A673 (cell line): ENCODE measurements at places on chromosomes 5 and 9. TPM values are rescaled to one million over a fixed set of nuclear protein-coding genes. Genes with fewer than 3 reads are reported as not detected.

- DNase-seq, result no peak
Measured at GRCh38 chr5:78691084-78691960, 42.8 kb upstream of the LHFPL2 start.

DNA sequence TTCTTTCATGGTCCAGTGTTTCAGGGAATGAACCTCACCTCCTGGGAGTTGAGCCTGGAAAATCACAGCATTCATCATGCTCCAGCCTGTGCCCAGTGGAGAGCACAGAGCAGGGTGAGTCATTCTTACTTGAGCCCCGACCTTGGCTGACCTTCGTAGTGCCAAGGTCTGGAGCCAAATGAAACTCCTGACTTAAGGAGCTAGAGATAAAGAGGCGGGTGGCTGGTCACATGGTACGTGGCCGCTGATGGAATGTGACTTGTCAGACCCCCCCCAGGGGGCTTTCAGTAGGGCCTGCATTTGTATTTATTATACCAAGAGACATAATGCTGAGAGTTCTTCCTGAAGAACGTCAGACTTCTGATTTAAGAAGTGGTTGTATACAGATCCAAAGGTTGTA is 15.0 kb upstream of the PIP5K1B start:
- DNase-seq, result no peak

- DNase-seq, result no peak
Measured at GRCh38 chr5:134609232-134609851, 23.3 kb downstream of the SAR1B start.

GRCh38 chr5:76363352-76364225 is 39.5 kb upstream of the IQGAP2 start:
- peak; percentile 71 for DNase-seq

GRCh38 chr9:125995706-125996105 is 248.5 kb downstream of the PBX3 start:
- DNase-seq, result no peak

DNA sequence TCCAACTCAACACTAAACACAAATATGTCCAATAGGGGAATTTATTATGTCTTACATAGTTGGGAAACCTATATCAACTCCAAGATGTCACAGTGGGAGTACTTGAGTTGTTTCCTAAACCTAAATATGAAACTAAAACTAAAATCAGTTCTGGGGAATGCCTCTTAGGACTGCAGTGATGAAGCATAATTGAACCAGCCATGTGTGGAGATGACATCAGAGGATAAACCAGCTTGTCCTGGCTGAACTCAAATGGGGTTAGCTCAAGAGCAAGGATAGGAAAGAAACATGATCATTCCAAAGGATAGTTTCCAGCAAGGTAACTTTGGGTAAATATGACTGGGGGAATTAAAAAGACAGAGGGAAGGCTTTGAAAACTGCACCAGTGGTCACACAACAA is 88.9 kb upstream of the PLPPR1 start:
- DNase-seq, result no peak

GRCh38 chr5:15442193-15442570 is 57.8 kb upstream of the FBXL7 start:
- DNase-seq, result no peak

- no peak for DNase-seq
Measured at GRCh38 chr5:123907349-123907748, 395.4 kb downstream of the CSNK1G3 start.

DNA sequence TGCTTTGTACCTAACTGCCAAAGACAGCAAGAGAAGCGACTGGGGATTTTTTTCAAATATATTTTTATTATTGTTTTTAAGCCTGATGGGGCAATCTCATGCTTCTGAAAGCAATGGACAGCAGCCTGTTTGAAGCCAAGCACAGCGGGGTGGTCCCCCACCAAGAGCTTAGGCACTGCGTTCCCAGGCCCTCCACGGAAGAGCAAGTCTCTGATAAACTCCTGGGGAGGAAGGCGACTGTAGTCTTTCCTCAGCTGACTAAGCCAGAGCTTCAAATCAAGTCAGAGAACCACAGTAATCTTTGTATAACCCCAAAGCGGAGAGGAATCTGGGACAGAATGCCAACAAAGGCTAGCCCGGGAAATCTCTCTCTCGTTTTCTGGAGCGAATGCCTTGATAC is 54.4 kb downstream of the ARSB start:
- DNase-seq, result no peak

DNA sequence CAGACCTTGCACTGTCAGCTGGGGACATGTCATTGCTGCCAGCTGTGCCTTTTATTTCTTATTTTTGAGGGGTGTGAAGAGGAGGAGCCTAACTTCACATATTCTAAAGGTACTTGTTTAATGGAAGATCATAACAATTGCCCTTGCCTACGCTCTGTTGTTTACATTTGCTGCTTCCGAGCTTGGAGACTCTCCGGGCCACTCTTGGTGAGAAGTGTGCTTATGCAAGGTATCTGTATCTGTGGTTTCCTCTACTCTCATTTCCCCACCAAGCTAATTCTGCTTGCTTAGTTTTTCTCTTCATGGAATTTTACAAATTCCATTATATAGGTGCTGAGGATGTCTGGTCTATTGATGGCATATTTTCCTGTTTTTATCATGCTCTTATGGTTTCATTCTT is 105.3 kb downstream of the RASGRF2 start:
- no peak for DNase-seq

GRCh38 chr5:122690266-122690665 is 84.6 kb upstream of the SNX2 start:
- DNase-seq, result no peak

GRCh38 chr5:154628685-154629084 is 126.5 kb upstream of the LARP1 start:
- DNase-seq, result no peak

DNA sequence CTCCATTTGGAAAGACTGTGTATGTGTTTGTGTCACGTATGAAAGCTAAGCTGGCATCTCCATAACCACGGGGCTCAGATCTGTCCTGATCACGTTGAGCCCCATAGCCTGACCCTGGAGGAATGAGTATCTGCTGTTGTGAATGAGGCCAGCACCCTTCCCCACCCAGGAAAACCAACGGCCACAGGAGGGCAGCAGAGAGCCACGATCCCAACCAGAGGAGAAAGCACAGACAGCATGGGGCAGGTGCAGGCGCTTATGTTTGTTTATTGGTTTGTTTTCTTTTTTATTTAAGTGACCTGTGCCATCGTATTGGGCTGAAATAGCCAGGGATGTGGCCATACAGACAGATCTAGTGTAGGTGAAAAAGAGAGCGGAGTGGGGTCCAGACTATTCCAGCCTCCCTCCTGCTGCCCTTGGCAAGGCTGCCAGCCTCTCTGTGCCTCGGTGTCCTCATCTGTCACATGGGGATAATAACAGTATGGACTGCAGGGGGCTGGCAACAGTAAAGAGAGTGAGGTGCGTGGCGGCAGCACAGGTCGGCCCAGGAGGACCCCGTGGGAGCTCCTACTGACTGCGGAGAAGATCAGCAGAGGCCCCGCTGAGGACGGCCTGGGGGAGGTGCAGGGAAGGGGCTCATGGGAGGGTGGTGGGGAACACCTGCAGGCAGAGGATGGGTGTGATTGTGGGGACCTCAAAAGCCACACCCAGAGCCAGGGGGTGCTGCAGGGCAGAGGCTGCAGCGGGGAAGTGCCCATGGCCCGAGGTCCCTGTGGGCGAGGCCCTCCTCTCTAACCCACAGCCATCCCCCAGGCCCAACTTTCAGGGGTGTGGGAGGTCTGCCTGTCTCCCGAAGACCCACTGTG is 12.1 kb downstream of the OR2V2 start:
- DNase-seq, result peak; percentile 84

DNA sequence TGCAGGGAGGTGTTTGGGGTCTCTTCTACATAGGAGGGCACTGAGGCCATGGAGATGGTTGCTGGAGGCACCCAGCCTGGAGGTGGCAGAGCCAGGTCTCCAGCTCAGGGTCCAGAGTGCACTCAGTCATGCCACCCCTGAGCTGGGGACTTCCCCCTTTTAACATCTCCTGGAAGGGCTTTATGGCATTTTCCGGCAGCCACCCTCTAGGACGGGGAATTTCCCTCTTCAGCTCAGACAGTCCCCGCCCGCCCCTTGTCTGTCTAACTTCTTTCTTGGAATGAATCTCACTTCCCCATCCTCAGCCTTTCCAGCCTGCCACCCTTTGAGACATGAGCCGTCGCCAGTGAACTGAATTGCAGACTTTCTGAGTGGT is 49.9 kb downstream of the COL15A1 start:
- DNase-seq, result no peak

GRCh38 chr9:132602207-132602606 is 19.8 kb downstream of the BARHL1 start:
- no peak for DNase-seq

DNA sequence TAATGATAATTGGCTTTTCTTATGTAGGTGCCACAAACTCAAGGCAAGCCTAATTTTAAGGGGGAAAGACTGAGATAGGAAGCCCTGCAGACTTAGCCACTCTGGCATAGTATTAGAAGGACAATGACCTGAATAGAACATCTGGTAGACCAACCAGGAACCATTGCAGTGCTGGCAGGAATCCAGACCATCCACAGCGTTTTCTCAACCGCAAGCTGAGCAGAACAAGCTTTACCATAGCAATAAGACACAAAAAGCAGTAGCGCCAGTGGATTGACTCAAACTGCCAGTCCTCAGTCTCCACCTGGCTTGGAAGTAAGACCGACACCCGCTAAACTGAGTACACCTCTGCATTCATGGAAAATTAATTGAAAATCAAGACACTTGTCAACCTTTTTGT is 141.3 kb upstream of the LPAR1 start:
- no peak for DNase-seq

- no peak for DNase-seq
Measured at GRCh38 chr5:80790698-80791097, 135.9 kb upstream of the DHFR start.

- DNase-seq, result no peak
Measured at GRCh38 chr9:133090187-133090586, 28.4 kb downstream of the CEL start.

GRCh38 chr9:98970532-98971041 is 26.9 kb downstream of the COL15A1 start:
- DNase-seq, result no peak

GRCh38 chr5:66516550-66516949 is 79.6 kb upstream of the MAST4 start:
- DNase-seq, result no peak

DNA sequence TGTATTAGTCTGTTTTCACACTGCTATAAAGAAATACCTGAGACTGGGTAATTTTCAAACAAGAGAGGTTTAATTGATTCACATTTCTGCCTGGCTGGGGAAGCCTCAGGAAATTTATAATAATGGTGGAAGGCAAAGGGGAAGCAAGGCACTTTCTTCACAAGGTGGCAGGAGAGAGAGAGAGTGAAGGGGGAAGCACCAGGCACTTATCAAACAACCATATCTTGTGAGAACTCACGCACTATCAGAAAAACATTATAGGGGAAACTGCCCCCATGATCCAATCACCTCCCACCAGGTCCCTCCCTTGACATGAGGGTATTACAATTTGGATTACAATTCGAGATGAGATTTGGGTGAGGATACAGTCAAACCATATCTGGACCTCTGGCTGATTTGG is 34.7 kb downstream of the ADRB2 start:
- no peak for DNase-seq

- DNase-seq, result no peak
Measured at GRCh38 chr5:77859306-77859705, 83.2 kb upstream of the TBCA start.

- no peak for DNase-seq
Measured at GRCh38 chr9:129624947-129625346, 1.0 kb upstream of the NTMT1 start.

DNA sequence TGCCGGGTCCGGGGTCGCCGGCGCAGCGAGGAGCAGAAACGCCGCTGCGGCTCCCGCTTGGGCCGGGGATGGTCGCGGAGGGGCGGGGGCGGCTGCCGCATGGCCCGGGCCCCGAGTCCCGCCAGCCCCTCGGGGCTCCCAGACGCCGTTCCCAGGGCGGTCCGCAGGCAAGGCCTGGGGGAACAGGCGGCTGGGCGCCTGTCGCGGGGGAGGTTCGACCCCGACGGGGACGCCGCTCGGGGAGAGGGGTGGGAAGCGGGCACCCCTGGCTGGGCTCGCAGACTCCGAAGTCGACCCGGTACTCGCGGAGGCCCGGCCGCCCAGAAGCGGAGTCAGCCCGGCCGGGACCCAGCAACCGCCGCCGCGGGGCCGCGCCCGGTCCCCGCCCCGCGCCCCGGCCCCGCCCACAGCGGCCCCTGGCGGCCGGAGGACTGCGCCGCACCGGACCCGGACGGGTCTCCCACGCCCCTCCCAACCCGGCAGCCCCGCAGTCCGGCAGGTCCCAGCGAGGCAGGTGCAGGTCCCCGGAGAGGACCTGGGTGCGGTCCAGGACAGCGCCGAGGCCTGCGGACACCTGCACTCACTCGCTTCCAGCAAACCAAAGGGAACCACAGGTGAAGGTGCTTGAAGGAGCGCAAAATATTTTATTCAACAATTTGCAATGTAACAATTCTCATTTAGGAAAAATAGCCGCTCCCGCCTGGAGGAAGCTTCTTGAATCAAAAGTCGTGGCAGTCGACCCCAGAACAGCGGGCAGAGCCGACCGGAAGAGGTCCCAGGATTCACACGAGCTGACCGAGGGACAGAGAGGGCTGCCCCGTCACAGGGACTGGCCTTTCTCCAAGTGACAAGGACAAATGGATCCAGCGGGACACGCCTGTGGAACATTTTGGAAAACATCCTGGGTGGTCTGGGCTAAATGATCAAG is at the start of gene INPP5E:
INPP5E (minus strand) TSS at position 365 of the 928 bp plus-strand sequence. CDS start 426 bp downstream, outside the sequence.
- peak; percentile 84 for DNase-seq

ERGIC1 gene
- total RNA-seq, result 44.2 and 48.7 TPM in 2 replicates

SIT1 gene
- total RNA-seq, result not detected in 2 replicates

BTNL8 gene
- not detected in 2 replicates for total RNA-seq

CDC14B gene
- 3.8 and 5.2 TPM in 2 replicates for total RNA-seq

COL23A1 gene
- 0.42 TPM in 1 of 2 replicates, not detected in the other for total RNA-seq

SEMA5A gene
- total RNA-seq, result 0.17 and 0.20 TPM in 2 replicates

ARRDC3 gene
- 41.3 and 46.3 TPM in 2 replicates for total RNA-seq

BNIP1 gene
- 14.7 and 15.5 TPM in 2 replicates for total RNA-seq

OR4F3 gene
- not detected in 2 replicates for total RNA-seq

TRPM3 gene
- total RNA-seq, result not detected in 2 replicates

WDR31 gene
- total RNA-seq, result 1.3 and 2.4 TPM in 2 replicates

IPO11 gene
- 55.5 and 66.5 TPM in 2 replicates for total RNA-seq
